ENCODE measurements at places on chromosomes 5 and 9. TPM values are rescaled to one million over a fixed set of nuclear protein-coding genes. Genes with fewer than 3 reads are reported as not detected.

Gene FOXD1
- 18.1 TPM for total RNA-seq

Gene GAPT
- not detected for total RNA-seq

Gene PKD2L2
- not detected for total RNA-seq

Gene LECT2
- total RNA-seq: not detected

Gene RIMOC1
- total RNA-seq: 13.2 TPM

Gene RANBP6
- total RNA-seq: 17.6 TPM

Gene IFNB1
- not detected for total RNA-seq

Measured in A549 treated with DMSO at 1 μM for 4 hours (cell line).